ENCODE measurements at places on chromosomes 2 and 18.

- no peak for DNase-seq
Measured at GRCh38 chr2:239691720-239692119, 290.9 kb upstream of the HDAC4 start.

- DNase-seq: no peak
Measured at GRCh38 chr2:47172156-47172921, 17.2 kb upstream of the STPG4 start.

DNA sequence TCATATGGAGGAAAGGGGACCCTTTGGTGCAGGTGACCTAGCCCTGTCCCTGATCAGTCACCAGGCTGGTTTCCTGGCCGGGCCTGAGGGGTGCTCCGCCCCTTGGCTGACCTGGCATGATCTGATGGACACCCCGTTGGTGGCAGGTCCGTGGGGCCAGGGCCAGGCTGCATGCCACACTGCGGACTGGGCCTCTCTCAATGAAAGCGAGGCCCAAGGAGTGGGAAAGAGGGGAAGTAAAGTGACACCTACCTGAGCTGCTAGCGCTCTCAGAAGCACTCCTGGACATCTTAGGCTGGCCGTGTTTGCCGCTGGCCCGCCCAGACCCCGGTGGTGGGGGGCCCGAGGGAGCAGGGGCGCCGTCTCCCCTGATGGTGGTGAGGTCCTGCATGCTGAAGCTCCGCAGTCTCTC, 33.1 kb downstream of the MRPL35 start:
- DNase-seq: no peak

- DNase-seq: no peak
Measured at GRCh38 chr2:220506466-220506865, 879.0 kb downstream of the SLC4A3 start.

GRCh38 chr2:206349375-206349774, 74.9 kb downstream of the ZDBF2 start:
- no peak for DNase-seq

- no peak for DNase-seq
Measured at GRCh38 chr2:85755122-85756027, 1.6 kb downstream of the ATOH8 start.

DNA sequence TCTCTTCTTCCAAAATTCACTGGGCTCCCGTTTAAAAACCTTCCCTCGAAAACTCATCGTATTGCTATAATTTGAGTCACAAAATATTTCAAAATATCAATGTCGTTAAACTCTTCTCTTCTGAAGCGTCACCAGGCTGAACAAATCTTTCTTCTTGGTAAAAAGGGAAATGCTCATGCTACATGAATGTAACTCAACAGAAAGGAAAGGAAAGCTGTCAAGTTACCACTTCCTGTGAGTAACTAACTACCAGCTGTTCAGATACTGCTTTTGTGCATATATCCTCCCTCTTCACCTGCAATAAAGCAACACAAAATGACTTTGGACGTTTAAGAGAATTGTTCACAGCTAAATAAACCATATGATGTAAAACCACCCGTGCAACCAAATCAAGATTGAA, 95.4 kb downstream of the DOCK10 start:
- no peak for DNase-seq

DNA sequence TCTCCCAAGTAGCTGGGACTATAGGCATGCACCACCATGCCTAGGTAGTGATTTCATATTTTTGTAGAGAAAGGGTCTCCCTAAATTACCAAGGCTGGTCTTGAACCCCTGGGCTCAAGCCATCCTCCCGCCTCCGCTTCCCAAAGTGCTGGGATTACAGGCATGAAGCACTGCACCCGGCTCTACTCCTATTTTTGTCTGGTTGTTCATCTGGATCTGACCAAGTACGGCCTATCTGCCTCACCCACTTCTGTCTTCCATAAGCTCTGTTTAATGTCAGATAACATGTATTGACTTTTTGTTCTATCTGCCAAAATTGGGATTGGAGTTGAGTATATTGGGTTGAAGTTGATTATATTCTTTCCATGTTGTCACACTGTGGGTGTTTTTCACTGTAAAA, 198.4 kb downstream of the AFF3 start:
- no peak for DNase-seq

DNA sequence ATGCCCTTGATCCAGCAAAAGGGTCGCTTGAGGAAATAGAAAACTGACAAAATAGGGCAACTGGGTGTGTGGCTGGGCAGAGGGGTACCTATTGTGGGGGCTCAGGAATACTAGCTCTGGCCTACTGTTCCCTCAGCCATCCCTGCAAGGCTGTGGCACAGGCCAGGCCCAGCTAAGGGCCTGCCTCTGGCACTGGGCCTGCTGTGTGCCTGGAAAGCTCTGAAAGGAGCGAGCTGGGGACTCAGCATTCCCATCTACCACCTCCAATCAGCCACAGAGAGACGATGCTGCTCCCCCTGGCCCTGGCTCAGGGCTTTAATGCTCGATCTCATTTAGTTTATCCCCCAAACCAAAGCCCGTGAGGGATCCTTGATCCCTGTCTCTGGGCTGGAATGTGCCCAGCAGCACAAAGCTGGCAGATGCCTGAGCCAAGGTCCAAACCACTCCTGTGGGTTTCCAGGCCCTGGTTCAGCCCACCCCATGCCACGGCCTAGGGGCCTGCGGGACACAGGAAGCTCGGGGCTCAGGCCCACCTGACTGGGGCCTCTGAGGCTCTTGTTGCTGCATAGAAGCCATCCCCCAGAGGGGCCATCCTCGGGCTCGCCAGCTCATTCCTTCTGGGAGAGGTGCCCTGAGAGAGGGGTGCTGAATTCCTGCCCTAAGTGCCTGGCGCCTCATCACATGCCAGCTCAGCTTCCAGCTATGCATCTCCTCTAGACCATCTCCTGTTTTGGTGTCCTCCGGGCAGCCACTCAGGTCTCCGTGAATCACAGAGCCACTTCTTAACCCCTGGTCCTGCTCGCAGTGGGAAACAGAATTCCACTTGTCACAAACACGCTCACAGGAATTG, 43.0 kb upstream of the KCNF1 start:
- DNase-seq: no peak

GRCh38 chr2:26875065-26875634, 27.2 kb downstream of the DPYSL5 start:
- no peak for DNase-seq

- no peak for DNase-seq
Measured at GRCh38 chr2:121617042-121617599, 32.1 kb downstream of the CLASP1 start.

- DNase-seq: no peak
Measured at GRCh38 chr2:209840434-209840833, 68.8 kb downstream of the UNC80 start.

DNA sequence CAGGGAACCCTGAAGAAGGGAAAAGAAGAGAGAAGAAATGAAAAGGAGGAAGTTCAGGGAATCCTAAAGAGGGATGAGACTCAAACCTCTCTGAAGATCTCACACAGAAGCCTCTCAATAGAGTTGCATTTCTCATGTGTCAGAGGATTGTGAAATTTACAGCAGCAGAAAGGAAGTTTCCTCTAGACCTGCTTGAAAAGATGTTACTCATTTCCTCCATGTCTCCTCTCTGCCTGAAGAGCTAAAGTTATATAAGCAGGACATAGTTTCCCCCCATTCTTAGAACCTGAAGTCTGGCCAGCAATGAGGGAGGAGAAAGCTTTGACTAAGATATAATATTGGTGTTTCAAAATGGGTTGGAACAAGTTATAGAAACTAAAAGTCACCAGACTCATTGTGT, 1155.6 kb downstream of the LRP1B start:
- DNase-seq: no peak

DNA sequence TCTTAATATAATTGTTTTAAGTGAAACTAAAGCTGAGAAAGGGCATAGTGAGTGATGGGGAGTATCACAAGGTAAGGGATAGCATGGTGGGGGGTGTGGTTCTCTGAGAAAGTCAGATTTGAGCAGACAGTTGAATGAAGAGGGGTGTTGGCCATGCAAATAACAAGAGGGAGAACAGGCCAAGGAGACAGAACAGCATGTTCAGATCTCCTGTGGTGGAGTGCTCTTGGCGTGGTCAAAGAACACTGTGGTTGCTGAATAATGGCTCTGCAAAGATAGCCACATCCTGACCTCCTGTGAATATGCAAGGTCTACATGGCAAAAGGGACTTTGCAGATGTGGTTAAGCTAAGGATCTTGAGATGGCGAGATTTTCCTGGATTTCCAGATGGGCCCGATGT, 389.2 kb downstream of the TMEM182 start:
- no peak for DNase-seq

GRCh38 chr2:128930101-128930500, 611.4 kb upstream of the HS6ST1 start:
- DNase-seq: no peak

- no peak for DNase-seq
Measured at GRCh38 chr2:224982910-224983711, 59.2 kb downstream of the DOCK10 start.

- no peak for DNase-seq
Measured at GRCh38 chr18:11859282-11859830, 8.1 kb downstream of the CHMP1B start.

GRCh38 chr2:8676191-8676920, 5.5 kb upstream of the ID2 start:
- no peak for DNase-seq

- no peak for DNase-seq
Measured at GRCh38 chr18:3679241-3679640, 229.3 kb downstream of the TGIF1 start.

GRCh38 chr18:45275367-45276113, 339.7 kb upstream of the SLC14A2 start:
- DNase-seq: no peak

GRCh38 chr2:35580956-35581355, 774.6 kb upstream of the CRIM1 start:
- DNase-seq: no peak

- no peak for DNase-seq
Measured at GRCh38 chr2:11876436-11876835, 130.0 kb downstream of the LPIN1 start.

- no peak for DNase-seq
Measured at GRCh38 chr2:101152272-101153076, 1.3 kb upstream of the TBC1D8 start.

DNA sequence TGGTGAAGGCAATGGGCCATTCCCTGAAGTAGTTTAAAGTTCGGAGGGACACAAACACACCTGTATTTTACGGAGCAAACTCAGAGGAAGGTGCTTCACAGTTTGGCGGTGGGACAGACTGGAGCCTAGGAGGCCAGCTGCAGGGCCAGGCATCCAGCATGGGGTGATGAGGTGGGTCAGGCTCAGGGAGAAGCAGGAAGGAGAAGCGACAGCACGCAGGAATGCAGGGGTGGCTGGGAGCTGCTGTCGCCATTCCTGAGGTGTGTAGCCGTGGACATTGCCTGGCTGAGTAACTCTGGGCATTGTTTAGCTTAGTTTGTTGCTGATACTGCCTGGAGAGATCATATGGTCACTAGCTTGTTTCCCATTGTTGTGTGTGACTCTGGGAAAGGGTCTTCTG, 35.8 kb upstream of the METTL21A start:
- DNase-seq: no peak

DNA sequence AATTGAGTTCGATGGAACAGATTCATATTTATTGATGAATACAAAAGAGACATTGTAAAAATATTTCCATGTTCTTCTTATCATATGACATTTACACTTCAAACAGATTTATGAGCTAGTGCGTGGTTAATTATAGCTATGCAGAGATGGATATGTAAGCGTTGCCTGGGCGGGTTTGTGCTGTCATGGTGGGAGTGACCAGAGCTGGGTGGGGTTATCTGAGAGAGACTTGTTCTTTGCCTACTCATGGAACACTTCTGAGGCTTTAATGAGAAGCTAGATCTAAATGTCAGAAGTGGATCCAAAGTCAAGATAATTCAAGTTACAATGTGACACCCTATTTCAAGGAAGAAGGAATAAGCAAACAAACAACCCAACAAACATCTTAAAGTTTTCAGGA, 162.3 kb upstream of the ZEB2 start:
- no peak for DNase-seq

GRCh38 chr2:229387866-229388265, 116.8 kb upstream of the PID1 start:
- no peak for DNase-seq

GRCh38 chr2:18722101-18722500, 132.7 kb upstream of the NT5C1B start:
- DNase-seq: no peak

DNA sequence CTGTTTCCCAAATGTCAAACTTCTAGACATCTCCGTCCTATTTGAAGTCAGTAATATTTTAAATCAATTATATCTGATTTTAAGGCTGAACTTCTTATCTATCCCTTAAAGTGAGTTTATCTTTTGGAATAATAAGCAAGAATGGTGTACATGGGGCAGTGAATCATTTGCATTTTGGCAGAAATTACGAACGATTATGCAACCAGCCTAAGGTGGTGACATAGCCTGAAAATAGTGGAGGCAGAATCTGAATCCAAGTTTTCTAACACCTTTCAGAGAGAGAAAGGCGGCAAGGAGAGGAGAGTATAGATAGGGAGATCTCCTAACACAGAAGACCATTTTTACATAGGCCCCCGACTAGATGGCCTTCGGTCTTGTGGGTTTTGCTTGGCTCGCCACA, 10.7 kb downstream of the ZBTB14 start:
- DNase-seq: no peak

GRCh38 chr2:200364142-200364541, 57.6 kb downstream of the SPATS2L start:
- no peak for DNase-seq

DNA sequence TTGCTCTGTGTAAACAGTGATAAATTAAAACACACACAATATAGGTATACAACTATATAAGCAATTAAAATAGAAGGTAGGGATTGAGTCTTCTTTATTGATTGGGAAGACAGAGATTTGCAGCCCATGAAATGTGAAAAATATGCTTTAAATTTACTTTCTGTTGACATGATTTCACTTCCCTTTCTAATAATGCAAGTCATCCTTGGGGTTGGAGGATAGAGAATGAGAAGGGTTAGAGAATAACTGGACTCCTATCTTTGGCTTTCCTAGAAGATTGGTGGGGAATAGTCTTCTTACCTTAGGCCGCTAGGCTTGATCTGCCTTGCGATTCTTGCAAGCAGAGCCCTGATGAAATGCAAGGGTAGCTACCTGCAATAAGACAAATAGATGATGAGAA, 339.8 kb downstream of the NYAP2 start:
- no peak for DNase-seq

DNA sequence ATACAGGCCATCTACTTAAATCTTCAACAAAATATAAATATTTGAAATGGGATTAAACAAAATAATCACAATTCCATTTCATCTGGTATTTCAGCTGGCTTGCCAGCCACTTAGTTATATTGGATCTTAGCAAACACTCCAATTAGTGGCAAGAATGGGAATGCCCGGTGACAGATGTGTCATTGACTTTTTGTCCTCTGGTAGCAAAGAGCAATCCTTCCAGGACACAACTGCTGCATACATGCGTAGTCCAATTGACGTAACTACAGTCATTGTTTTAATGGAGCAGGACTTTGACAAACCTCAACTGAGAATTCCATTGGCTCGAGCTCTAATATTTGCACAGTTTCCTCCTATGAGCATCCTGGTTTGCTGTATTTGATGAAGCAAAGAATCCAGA, 69.9 kb downstream of the RNF152 start:
- no peak for DNase-seq

DNA sequence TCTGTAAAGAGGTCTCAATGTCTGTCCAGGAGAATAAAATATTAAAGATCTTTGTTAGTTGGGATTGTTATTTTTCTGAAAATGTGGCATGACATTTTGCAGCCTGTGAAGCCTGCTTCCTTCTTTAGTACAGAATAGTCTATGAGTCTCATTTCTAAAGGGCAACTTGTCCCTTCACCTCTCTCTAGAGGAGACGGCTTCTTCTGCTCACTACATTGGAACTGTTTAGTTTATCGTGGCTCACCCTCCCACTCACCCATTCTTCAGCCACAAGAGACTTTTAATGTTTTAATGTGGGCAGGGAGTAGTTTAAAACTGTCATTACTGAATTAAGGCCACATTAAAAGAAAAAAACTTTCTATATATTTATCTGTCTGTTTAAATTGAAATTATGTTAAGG, 161.0 kb downstream of the BARD1 start:
- DNase-seq: no peak

Data from stimulated activated CD4-positive, alpha-beta T cell treated with anti-CD3 and anti-CD28 coated beads, Interleukin-1b, Interleukin-23, amount 100 ng/mL, for 48 hours (primary cell).